ENCODE measurements at places on chromosomes 2 and 18.

- no peak for DNase-seq
Observed at GRCh38 chr2:214376618-214377285, 34.1 kb upstream of the VWC2L start.

- DNase-seq = peak; percentile 70
Observed at GRCh38 chr2:182368446-182368845, 58.4 kb downstream of the PDE1A start.

- no peak for DNase-seq
Observed at GRCh38 chr18:2898186-2898640, 51.4 kb downstream of the EMILIN2 start.

DNA sequence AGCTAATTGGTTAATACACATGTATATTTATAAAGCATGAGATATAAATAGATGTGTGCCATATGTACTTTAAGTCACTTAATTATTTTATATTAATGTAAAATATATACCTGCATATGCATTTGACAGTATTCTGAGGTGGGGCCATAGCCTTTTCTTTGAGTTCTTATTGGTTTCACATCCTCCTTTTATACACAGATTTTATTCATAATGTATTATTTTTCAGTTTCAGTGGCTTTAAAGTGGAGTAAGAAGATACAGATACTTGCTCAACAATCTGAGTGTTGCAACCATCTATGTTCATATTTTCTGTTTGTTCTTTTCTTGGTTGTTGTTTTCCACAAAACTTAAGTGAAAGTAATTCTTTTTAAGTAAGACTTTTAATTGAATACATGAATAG is 436.5 kb downstream of the RND3 start:
- no peak for DNase-seq

DNA sequence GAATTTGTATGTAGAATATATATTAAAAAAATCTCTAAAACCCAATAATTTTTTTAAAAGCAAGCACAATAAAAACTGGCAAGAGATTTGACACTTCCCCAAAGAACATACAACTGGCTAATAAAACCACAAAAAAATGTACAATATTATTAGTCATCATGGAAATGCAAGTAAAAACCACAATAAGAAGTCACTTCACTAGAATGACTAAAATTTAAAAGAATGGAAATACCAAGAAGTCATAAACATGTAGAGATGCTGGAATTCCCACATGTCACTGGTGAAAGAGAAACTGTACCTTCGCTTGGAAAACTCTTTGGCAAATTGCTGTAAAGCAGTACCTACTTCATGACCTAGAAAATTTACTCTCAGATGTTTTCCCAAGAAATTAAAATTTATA is 43.4 kb upstream of the KYNU start:
- no peak for DNase-seq

DNA sequence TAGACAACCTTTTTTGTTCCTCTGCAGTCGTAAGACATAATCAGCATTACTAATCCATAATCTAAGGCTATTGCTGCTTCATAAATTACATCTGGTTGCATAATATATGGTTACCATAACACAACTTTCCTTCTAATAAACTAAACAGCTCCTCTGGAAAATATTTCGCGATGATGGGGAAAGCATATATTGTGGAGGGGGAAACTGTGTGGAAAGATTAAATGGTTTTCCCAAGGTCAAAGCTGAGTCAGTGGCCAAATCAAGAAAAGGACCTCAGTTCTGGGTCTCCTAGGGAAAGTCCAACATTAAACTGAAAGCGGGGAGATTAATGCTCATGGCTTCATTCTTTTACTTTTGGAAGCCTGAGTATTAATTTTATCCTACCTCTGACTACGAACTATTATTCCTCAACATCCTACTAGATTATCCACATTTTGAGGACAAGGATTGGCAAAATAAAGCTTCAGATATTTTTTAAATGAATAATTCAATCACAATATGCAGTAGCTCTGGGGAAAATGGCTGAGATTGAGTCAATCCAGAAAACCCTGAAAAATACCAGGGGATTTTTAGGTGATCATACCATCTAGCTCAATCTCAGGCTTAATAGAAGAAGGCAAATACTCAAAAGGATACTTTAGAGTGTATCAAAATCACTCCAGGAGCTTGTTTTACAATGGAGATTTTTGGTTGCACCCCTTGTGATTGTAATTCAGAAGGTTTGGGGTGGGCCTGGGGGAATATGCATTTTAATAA is 33.8 kb upstream of the STK17B start:
- DNase-seq = no peak

- DNase-seq = no peak
Observed at GRCh38 chr2:209696836-209697711, 74.6 kb upstream of the UNC80 start.

Data from GM04504 (cell line).